Activated CD4-positive, alpha-beta T cell treated with anti-CD3 and anti-CD28 coated beads, Interleukin-2, amount 50 U/mL, for 4 hours (primary cell): ENCODE measurements at places on chromosomes 2 and 18.
A peak's percentile ranks its signal among the peaks of the same experiment; 100 is the strongest.

DNA sequence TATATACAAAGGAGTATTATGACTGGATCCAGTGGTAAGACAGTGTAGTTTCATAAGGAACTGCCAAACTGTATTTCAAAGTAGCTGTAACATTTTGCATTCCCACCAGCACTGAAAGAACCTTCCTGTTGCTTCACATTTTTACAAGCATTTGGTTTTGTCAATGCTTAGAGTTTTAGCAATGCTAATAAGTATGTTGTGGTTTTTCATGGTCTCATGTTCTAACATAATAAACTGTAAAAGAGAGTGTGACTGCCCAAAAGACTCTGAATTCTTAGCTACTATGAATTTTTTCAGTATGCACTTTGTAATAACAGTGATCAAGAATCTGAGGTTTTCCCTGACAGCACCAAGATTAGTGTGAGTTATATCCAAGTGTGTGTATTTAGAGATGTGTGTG is 604.2 kb downstream of the XIRP2 start:
- no peak for DNase-seq

GRCh38 chr2:43887176-43887575 is 48.4 kb downstream of the ABCG8 start:
- DNase-seq: no peak

- DNase-seq: no peak
Measured at GRCh38 chr18:732371-732770, 19.9 kb upstream of the ENOSF1 start.

DNA sequence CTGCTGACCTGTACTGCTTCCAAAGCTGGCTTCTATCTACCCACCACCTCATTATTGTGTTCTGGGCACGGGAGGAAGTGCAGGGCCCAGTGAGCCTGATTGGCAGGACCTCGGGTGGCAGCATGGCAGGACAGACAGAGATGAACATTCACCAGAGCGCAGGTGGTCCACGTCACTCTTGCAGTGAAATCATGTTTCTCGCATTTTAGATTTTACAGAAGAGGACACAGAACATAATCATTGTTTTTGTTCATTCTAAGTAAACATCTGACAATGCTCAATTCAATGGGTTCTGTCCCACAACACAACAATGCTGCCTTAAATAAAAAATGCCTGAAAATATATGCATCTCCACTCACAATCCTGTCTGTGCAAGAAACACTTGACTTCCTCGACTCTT is 11.5 kb upstream of the BIN1 start:
- DNase-seq: no peak

DNA sequence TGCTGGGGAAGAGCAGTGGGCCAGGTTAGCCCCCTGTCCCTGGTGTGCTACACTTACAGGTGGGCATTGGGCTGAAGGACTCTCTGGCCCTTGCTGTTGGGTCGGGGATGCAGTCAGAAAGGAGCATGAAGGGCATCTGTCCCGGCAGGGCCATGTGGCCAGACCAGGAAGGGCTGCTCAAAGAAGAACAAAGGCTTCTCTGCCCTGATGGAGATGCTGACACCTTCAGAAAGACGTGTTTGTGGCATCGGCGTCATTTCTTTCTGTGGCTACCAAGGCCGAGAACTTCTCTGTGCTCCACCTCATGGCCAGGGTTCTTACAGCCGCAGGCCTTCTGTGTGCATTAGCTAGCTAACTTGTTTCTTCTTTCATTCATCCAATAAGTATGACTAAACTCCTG is 239.1 kb downstream of the FAM210A start:
- no peak for DNase-seq

DNA sequence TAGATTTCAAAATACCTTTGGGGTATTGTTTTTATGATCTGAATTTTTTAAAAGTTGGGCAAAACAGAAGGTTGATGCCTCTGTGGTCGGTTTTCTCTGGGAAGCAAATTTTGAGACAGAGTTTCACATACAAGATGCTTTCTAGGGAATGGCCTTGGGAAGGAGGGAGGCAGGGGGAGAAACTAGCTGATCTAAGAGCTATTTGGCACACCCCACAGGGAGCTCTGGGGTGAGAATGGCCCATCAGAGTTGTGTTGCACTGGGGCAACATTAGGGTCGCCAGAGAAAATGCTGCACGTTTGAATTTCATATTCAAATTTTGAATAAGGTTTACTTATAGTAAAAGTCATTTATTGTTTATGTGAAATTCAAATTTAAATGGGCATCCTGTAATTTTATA is 11.9 kb upstream of the ADAM23 start:
- DNase-seq: no peak

DNA sequence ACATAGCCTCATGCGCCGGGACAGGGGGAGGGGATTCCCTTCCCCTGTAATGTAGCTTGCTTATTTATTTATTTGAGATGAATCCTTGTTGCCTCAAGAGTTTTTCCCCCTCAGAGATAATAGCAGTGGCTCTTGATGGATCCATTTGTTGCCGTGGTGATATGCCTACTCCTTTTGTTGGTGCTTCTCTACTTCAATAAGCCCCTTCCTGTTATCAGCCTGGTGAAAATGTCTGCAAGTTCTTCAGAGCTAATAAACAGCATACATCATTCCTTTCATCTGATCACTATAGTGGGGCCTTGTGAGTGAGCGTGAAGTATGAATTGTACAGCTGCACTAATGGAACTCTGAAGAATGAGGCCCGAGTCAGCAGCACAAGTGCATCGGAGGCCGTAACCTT is 19.4 kb downstream of the FZD5 start:
- DNase-seq: no peak

- DNase-seq: no peak
Measured at GRCh38 chr2:191415101-191415500, 169.9 kb downstream of the MYO1B start.

DNA sequence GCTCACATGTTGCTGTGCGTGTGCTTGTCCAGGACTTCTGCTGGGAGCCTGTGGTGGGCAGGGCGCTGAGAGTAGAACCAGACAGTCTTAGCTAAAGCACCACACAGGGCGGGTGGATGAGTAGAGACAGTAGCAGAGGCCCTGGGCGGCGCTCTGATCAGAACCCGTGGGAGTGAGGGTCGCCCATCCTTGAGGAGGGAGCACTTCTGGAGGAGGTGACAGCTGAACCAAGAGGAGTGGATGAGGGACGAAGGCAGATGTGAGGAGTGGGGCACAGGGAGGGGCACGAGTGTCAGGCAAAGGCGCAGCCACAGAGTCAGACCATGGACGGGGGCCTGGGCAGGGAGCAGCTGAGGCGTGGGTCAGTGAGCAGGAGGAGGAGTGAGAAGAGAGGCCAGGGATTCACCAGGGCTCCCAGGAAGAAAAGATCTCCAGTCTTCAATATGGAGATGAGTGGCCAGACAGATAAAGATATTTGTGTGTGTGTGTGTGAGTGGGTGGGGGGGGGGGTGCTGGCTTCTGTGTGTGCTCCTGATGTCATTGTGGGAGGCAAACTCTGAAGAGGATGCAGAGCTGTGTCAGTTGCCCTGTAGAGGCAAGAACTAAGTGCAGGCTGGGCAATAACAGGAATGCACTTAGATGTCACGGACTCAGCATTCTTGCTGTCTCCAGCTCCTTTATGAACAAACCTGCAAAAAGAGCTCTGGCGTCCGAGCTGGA is 79.6 kb downstream of the TPO start:
- no peak for DNase-seq

GRCh38 chr2:134099273-134099672 is 154.6 kb upstream of the MGAT5 start:
- DNase-seq: no peak

DNA sequence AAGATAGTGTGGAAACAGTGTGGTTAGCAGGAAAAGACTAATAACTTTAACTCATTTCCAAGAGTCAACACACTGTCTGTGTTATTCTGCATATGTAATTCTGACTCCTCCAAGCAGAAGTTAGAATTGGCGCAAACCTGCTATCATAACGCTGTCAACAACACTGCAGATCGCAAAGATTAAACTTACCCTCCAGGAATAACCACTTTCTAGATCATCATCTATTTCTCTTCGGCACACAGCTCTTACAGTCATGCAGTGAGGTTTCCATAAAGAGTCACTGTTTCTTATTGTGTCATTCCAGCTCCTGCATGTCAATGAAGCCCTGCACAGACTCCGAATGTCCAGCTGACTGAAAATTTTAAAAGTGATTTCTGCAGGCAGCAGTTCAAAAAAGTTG is 2.4 kb downstream of the FBXO48 start:
- DNase-seq: no peak

GRCh38 chr2:105873721-105874120 is 129.0 kb downstream of the NCK2 start:
- DNase-seq: peak; percentile 37

DNA sequence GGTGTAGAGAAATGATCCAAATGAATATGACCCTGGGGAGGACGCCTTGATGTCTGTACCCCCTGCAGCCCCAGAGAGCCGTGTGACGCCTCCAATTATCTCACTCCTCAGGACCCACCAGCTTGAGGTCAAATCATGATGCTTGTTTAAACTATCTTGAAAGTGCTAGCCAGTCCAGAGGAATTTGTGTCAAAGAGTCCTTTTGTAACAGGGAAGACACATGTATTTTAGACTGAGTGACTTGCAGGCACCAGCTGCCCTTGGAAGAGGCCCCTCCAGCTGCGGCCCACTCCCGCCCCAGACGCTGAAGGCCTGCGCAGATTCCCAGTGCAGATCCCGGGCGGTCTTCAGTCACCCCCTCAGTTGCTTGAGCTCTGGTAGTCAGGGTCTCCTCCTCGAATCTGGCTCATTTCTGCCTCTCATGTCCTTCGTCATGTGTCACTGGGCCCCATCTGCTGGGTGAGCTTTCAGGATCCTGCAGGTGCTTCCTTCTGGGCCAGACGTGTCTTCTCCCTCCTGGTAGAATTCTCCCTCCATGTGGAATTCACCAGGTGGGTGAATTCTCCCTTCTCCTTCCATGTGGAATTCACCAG is 77.4 kb downstream of the RNF144A start:
- DNase-seq: no peak

- DNase-seq: no peak
Measured at GRCh38 chr2:55587-56448, 9.5 kb upstream of the FAM110C start.

- DNase-seq: no peak
Measured at GRCh38 chr18:69774831-69775230, 172.8 kb downstream of the CD226 start.

GRCh38 chr2:202261531-202261930 is 4.0 kb upstream of the NOP58 start:
- DNase-seq: no peak

DNA sequence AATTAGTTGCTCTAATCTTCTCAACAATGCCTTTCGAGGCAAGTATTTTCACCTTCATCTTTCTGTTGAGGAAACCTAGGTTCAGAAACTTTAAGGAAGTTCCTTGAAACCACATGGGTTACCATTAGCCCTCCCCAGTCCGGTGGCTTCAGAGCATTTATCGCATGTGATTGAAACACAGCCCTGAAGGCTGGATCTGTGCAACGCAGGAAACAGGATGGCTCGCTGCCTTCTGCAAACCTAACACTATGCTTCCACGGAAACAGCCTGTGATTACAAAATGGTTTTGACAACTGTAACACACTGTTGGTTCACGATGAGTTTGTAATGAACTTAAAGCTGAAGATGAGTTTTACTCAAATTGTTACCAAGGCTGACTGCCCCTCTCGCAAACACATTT is 68.5 kb downstream of the EPB41L3 start:
- DNase-seq: no peak

DNA sequence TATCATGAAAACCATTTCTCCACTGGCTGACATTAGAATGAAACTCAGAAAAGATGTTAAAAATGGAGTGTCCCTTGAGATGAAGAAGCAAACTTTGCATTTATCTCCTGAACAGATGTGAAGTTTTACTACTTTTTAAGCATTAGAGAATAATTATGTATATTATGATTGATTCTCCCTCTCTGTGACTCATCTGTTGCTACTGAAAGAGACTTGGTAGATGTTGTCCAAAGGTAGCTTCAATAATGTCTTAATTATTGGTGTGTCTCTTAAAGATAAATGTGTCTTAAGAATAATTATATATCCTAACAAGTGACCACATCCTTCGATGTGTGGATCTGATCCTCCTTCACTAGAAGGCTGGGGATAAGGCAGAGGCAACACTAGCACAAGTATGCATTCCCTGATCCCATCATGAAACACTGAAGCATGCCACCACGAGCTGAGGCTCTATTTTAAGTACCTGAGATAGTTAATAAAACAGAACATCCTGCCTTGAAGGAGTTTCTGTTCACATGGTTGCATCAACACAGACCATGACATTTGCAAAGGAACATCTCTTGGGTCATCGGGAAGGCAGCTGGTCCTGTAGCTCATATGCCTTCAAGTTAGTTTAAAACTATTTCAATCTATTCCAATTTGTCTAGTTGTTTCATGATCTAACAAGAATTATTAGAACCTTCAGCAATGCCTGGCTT is 15.5 kb downstream of the RND3 start:
- DNase-seq: no peak

GRCh38 chr2:23756593-23757292 is 170.2 kb downstream of the ATAD2B start:
- no peak for DNase-seq

DNA sequence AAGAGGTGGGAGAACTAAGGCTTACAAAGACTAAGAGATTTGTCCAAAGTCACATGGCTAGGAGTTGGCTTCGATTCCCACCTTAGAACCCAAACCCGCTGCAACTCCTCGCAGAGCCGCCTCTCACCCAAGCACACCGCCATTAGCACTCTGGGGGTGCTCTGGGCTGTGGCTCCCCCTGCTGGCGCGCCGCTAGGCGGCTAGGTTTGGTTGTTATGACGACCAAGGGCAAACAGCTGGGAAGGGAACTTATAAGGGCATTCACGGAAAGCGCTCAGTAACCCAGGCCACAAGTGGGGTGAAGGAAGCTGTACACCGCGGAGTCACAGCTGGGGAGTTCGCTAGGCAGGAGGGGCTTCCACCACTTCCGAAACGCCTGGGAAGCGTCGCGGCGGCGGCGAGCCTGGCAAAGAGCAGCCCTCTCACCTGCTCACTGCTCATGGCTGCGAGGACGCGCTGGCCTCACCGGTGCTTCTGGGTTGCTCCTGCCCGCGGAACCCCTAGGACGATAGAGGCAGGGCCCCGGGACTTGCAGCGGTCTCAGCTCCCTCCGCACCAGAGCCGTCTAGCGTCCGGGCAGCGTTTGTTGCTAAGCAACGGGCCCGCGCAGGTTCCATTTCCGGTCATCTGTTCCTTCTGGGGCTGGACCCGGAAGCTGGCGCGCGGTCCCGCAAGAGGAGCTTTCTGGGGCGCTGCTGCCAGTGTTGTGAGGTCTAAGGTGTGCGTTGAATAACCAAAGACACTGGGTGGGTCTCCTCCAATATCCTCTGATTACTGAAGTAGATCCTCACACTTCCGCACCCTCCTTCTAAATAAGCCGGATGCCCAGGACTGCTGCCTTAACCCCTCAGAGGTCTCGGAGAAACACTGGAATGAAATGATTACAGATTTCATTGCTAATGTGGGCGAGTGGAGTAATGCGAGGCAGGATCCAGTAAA is at the start of gene DNAH7:
TSS of gene DNAH7 (minus strand) at position 567 of the 939 bp plus-strand sequence. CDS start at position 441, 126 bp downstream.
- DNase-seq: peak; percentile 86

- DNase-seq: no peak
Measured at GRCh38 chr2:168801961-168802858, at the start of gene NOSTRIN. TSS of gene NOSTRIN (plus strand) at chr2:168802637. CDS start at chr2:168802647, 10 bp downstream.

- DNase-seq: no peak
Measured at GRCh38 chr2:80080957-80081356, 223.6 kb downstream of the LRRTM1 start.
